ENCODE measurements at places on chromosomes 4 and X. TPM values are rescaled to one million over a fixed set of nuclear protein-coding genes. Genes with fewer than 3 reads are reported as not detected.

The FAM149A gene
- 0.97 TPM for total RNA-seq

The GLUD2 gene
- total RNA-seq: 0.36 TPM

The ABCE1 gene
- 131 TPM for total RNA-seq

The PTCHD1 gene
- total RNA-seq: not detected

The GPAT3 gene
- total RNA-seq: 1.0 TPM

The AMOT gene
- 1.3 TPM for total RNA-seq

DNA sequence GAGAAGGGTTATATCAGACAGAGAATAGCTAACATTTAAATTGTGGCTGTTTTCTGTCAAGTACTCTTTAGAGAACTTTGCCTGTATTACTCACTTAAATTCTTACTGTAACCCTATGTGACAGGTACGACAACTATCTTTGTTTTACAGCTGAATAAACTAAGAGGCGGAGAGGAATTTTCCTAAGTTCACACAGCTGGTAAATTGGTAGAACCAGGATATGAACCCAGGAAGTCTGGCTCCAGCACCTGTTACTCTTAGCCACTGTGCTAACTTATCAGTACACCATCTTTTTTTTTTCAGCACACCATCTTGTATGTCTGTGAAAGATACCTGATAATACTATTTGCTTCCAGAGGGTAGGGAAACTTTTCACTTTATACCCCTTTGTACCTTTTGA is 2.0 kb upstream of the SYP start:
- no peak for DNase-seq

- DNase-seq: no peak
Measured at GRCh38 chrX:147710301-147710700, 201.4 kb upstream of the FMR1 start.

DNA sequence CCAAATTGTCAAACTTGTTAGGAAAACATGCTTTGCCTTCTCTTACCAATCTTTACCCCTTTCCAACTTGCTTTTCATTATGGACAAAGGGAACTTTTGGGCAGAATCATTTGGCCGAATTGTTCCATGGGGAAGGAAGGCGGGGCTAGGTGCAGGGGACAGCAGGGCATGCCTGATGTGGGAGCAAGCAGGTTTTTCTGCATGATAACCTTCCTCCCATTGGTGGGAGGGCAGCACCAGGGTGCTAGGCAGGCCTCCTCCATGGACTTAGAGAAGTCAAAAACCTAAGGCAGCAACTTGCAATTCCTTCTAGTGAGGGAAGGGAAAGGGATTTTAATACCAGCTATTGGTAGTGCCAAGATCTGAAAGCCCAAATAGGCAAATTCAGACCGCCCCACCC is 260.5 kb downstream of the MAPK10 start:
- no peak for DNase-seq

Measured in activated naive CD4-positive, alpha-beta T cell treated with anti-CD3 and anti-CD28 coated beads, Interleukin-2, amount 50 U/mL, for 72 hours (primary cell).